Esophagus mucosa (tissue), 1 donor: ENCODE measurements at places on chromosomes 3 and 15. TPM values are rescaled to one million over a fixed set of nuclear protein-coding genes. Genes with fewer than 3 reads are reported as not detected.

Gene FBXO22
- 23.8 TPM for total RNA-seq

Gene CD86
- 1.2 TPM for total RNA-seq

Gene CYP1A1
- not detected for total RNA-seq

Gene LIPH
- total RNA-seq = 14.6 TPM

Gene PLSCR2
- total RNA-seq = 0.12 TPM

Gene FSIP1
- 0.28 TPM for total RNA-seq

Gene TRIM59
- total RNA-seq = 10.3 TPM

Gene CCDC9B
- total RNA-seq = 21.3 TPM

Gene PLXNA1
- total RNA-seq = 15.9 TPM

Gene CPEB1
- total RNA-seq = 0.12 TPM

Gene RPN1
- total RNA-seq = 108 TPM

Gene DUOXA2
- 10.4 TPM for total RNA-seq

Gene BNC1
- total RNA-seq = 39.6 TPM

Gene ZNF80
- not detected for total RNA-seq

Gene CLDN18
- total RNA-seq = not detected

Gene MITF
- 2.1 TPM for total RNA-seq

Gene TNFAIP8L3
- 7.3 TPM for total RNA-seq

Gene KIF15
- 7.3 TPM for total RNA-seq

Gene DCP1A
- total RNA-seq = 11.3 TPM

Gene CFAP92
- 0.80 TPM for total RNA-seq

Gene CAND2
- total RNA-seq = 1.1 TPM

Gene FGF7
- total RNA-seq = 2.0 TPM

Gene BBX
- total RNA-seq = 19.9 TPM

Gene GOLGA8Q
- not detected for total RNA-seq
